Right forelimb (tissue), 1 donor: ENCODE measurements at places on chromosomes 5 and 9.
A peak's percentile ranks its signal among the peaks of the same experiment; 100 is the strongest.

- DNase-seq = no peak
Observed at GRCh38 chr5:105773241-105773640, 1897.5 kb downstream of the EFNA5 start.

- DNase-seq = no peak
Observed at GRCh38 chr9:19967888-19968459, 179.1 kb upstream of the SLC24A2 start.

GRCh38 chr5:96614110-96614691, 48.0 kb upstream of the CAST start:
- DNase-seq = peak; percentile 65

DNA sequence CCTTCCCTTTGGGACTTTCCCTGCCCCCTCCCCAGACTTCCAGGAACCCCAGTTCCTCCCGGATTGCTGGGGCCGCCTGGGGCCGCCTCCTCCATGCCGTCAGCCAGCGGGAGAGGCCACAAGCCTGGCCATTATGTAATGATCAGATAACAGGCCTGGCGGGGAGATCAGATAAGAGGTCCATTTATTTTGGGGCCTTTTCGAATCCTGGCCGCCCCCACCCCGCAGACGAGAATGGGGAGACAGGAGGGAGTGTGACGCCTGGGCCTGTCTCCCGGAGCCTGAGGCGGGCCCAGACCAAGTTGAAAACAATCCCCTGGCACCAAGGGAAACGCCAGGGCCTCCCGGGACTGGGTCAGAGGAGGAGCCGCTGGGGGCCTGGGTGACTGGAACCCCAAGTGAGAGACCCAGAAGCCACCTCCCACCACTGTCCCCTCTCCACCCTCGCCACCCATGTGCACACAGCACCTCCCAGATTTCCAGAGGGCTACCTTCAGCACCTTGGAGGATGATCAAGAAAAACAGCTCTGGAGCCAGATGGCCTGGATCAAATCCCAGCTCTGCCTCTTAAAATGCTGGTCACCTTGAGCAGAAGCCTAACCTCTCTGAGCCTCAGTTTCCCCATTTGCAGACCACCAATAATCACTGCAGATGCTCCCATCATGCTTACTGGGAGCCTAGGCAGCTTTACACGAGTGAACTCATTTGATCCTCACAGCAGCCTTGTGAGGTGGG, 7.8 kb downstream of the ENG start:
- no peak for DNase-seq

DNA sequence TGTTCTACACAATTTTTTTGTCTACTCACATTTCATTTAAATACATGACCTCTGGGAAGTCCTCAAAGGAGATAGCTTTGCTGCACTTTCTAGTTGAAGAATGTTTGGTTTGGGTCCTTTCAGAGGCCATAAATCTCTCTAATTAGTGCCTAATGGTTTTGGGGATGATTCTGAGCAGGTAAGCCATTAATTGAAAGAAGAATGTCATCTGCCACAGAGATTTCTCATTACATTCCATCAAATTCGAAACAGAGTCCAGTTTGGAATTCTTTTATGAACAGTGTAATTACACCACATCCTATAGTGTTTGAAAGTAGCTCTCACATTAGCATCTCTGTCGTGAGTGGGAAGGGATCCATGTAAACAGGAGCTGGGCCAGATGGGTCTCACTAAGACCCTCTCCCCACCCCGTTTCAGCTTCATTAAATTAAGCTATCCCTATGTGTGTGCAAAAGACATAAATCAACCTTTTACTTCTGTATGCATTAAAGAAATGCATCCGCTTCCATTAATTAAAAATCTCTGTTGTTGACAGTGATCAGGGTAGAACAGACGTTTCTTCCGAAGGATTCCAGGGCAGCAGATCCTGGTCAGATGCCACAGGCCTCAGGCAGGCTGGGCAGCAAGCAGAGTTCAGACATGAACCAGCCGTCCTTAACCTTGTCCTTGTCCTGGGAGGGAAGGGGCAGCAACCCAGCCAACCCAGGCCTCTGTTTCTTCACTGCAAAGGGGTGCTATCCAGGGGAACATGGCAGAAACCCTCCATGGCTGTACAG, 99.8 kb upstream of the MAP1B start:
- no peak for DNase-seq

- DNase-seq = no peak
Observed at GRCh38 chr9:93466416-93467061, 13.2 kb upstream of the FAM120AOS start.

DNA sequence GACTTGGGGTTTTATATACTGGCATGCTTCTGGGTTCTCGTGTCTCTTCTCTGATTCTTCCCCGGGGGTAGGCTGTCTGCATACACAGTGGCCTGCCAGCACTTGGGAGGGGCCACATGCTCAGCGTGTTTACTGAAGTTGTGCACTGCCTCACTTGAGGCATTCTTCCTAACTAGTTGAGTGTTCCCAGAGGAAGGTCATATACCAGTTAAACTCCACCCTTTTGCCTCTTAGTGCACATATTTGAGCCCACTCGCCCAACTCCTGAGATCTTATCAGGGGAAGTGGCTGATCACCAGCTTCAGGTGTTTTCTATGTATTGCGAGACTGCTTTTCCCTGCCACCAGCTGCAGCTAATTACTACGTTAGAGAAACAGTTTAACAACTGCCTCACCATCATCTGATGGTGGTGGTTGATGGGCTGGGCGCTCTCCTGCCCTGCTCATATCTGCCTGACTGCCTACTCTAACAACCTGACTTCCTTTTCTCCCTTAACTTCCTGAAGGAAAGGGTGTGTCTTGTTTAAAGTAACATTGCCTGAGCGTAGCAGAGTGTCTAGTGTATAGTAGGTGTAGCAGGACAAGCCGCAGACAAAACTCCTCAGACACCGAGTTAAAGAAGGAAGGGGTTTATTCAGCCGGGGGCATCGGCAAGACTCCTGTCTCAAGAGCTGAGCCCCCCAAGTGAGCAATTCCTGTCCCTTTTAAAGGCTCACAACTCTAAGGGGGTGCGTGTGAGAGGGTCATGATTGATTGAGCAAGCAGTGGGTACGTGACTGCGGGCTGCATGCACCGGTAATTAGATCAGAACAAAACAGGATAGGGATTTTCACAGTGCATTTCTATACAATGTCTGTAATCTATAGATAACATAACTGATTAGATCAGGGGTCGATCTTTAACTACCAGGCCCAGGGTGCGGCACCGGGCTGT, 60.1 kb upstream of the CLINT1 start:
- no peak for DNase-seq

DNA sequence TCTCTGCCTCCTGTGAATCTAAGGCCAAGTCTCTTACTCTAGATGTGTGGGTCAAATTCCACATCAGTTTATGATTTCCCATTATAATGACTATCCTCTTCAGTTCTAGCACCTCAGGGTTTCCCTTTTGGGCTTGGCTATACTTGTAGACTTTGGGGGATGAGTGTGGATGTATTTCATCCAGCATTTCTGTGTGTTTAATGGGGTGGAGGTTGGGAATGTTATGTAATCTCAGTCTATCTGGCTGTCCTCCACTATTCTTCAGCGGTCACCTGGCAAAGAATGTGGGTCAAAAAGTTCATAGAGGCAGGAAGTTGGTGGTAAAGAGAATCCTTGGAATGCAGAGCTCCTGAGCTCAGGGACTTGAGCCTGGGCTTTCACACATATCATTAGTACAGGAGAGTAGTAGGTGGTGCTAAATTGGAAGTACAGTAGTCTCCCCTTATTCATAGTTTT, 64.9 kb downstream of the CFAP95 start:
- DNase-seq = no peak

DNA sequence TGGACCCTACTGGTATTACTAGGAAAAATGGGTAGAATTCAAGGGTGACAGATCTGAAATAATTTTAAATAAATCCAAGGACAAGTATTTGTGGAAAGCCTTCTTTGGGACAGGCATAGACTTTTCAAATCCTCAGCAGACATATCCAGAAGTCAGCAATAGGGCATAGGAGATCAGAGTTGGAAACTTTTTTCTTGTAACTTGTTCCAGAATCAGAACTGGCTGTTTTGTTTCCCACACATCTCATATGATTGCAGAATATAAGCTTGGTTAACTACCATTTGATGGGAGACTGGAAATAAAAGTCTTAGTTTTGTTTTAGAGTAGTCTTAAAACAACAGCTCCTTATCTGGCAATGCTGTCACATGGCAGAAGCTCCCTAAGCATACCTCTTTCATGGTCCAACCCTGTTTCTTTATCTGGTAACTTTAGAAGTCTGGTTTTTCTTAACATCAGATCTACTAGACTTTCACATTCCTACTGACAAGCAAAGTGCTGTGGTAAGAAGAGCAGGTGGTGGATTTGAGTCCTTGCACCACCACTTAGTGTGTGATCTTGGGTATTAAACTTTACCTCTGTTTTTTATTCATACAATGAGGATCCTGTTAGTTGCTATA, 25.1 kb downstream of the XRCC4 start:
- DNase-seq = no peak

DNA sequence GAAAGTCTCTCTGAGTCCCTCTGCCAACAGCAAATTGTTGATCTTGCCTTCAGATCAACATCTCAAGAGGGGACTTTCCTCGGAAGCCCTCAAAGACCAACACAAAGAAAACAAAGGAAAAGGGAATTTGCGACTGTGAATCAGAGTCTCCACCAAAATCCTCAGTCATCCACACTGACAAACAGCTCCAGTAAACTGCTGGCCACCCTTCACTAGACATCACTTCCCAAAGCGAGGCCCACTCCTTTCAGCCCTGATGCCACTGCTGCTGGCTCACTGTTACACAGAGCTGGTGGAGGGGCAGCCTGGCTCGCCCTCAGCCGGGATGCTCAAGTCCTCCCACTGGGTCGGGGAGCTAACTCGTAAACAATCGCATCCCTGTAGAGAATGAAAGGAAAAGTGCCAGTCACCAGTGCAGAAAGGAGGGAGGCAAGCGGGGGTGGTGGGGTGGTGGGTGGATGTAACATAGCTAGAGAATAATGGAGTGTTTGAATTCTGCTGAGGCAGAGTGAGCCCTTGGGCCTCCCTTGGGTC, 1.3 kb downstream of the FGF1 start:
- no peak for DNase-seq

GRCh38 chr9:137300567-137301080, 1.4 kb downstream of the NRARP start:
- no peak for DNase-seq

- DNase-seq = no peak
Observed at GRCh38 chr9:95447660-95448420, 68.9 kb downstream of the PTCH1 start.

GRCh38 chr9:77291714-77292113, 114.4 kb downstream of the VPS13A start:
- DNase-seq = no peak

GRCh38 chr5:14263699-14264098, 120.6 kb downstream of the TRIO start:
- no peak for DNase-seq

- DNase-seq = peak; percentile 12
Observed at GRCh38 chr5:157463621-157464518, 3.9 kb downstream of the NIPAL4 start.

DNA sequence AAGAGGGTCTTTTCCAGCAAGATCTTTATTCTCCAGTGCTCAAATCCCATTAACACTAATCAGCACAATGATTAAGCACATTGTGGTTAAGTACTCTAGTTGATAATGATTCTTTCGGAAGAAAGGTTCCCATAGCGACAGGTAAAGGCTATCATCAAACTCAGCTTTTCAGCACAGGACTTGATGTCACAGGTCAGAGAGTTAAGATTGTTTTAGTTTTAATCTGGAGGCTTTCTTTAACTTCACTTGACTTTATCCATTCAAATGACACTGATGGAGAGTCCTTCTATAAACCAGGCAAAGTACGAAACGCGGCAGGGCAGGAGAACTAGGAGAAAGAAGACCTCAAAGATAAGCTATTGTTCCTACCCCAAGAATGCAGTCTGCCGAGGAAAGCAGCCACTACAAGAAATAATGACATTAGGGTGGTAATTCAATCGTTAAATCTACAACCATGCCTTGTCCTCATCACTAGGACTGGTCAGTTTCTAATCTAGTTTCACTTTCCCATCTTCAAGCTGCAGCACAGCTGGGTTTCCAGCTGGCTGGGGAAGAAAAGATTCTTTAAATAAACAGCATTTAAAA, 4.6 kb downstream of the NRG2 start:
- no peak for DNase-seq

DNA sequence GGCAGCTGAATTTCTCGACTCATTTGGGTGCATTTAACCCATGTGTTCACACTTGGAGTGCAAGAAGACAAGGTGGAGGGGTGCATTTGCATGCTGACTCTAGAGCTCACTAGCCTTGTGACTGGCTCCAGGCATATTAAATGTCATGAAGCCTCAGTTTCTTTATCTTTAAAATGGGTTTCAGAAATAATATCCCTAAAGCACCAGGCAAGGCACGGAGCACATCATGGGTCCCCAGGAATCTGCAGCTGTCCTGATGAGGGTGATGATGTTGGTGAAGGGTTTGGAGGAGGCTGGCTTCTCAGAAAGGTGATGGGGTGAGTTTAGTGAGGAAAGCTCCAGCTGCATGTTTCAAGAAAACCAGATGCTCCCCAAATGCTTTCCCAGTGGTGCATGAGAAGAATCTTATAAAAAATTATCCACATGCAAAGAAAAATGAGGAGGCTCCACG, 14.8 kb downstream of the STC2 start:
- peak; percentile 27 for DNase-seq

DNA sequence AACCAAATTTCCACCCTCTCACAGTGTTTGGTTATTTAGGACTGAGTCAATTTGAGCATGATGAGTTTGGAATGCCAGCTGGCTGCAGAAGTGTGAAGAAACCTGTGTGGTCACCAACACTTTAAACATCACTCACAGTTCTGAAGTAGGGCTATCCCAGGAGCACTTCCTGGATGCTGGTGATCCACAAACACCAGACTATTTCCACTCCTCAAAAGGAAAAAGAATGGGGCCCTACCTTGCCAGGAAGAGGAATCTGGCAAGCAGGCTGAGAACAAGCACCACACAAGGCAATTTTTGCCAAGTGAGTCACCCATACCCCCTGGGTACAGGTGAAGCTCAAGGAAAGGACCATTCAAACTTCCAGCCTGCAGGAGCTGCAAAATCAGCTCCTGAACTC, 294.2 kb upstream of the PTGER4 start:
- no peak for DNase-seq

GRCh38 chr9:91419222-91420191, 4.1 kb downstream of the NFIL3 start:
- no peak for DNase-seq

- DNase-seq = no peak
Observed at GRCh38 chr5:81134066-81134465, 99.1 kb upstream of the CKMT2 start.

DNA sequence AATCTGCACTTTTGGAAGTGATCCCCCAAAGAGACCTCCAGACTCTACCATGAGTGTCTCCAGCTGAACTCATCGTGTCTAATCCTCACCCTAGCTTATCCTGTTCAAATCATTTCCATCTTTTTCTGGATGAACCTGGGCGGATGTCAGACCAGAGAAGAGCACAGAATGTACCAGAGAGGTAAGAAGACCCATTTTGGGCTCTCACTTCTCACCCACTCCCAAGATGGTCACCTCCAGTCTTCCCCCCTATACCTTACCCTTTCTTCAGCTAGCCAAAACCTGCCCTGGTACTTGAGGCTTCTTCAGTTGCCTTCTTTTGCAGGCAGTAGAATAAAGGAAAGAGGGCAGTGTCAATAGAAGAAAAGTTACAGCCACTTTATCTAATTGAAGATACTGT, 27.9 kb upstream of the ANXA2R start:
- no peak for DNase-seq

GRCh38 chr5:59275510-59276324, 617.8 kb downstream of the PDE4D start:
- DNase-seq = peak; percentile 78
